Activated CD4-positive, alpha-beta T cell treated with anti-CD3 and anti-CD28 coated beads for 48 hours (primary cell): ENCODE measurements at places on chromosomes 3 and 15.

DNA sequence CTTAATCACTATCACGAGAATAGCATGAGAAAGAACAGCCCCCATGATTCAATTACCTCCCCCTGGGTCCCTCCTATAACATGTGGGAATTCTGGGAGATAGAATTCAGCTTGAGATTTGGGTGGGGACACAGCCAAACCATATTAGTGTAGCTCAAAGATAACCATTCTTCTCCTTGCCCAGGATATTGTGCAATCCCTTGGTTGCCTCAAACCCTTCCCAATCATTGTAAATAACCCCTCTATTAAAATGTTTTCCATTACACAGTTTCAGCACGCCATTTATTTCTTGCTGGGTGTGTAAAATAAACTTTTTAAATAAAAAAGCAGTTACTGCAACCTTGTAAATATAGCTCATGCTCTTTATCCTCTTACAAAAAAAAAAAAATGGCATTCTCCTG is 47.7 kb downstream of the ZNF385D start:
- no peak for DNase-seq

DNA sequence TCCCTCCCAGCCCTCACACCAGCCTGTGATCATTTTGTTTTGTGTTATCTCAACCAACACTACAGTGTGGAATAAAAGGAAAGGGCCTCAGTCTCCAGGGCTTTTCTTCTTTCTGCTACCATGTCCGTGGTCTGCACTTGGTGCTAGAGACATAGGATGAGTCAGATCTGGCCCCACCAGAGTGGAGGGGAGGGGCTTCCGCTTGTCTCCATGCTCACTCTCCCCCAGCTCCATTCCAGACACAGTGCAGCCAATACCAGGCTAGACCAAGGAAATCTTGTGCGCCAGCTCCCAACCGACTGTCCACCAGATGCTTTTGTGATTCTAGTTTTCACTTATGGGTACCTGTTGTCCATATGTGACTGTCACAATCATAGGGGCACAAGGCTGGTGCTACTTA is 51.9 kb upstream of the TMEM115 start:
- no peak for DNase-seq

DNA sequence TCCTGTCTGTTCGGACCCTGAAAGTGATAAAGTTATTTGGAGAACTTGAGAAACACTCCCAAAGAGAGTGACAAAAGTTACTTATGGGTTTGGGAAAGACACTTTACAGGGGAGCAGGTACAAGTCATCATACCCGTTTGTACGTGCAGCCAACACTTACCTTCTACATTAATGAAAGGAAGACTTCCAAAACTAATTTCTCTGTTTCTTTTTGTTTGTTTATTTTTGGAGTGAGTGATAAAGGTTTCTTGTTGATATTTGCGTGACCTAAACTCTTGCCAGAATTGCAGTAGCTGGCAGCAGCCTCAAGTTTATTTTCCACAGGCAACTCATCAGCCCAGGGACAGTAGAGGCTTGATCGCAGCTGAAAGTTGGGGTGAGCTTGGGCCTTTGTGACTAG is 8.4 kb downstream of the ABHD2 start:
- DNase-seq, result no peak

DNA sequence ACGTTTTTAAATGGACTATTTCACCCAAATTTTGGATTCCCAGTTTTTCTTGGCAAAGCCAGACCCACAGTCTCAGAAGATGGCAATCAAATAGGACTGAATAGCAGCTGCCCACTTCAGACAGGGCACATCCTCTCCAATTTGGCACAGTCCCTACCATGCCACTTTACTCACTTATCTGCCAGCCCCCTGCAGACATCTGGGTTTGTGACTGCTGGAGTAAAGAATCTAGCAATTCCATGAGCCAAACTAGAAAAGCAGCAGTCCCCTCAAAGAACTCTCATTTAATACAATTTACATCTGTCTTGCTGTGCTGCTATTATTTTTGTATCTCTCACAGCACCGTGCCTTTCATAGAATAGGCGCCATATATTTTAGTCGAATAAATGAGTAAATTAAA is 16.0 kb upstream of the LRRN1 start:
- DNase-seq, result no peak

DNA sequence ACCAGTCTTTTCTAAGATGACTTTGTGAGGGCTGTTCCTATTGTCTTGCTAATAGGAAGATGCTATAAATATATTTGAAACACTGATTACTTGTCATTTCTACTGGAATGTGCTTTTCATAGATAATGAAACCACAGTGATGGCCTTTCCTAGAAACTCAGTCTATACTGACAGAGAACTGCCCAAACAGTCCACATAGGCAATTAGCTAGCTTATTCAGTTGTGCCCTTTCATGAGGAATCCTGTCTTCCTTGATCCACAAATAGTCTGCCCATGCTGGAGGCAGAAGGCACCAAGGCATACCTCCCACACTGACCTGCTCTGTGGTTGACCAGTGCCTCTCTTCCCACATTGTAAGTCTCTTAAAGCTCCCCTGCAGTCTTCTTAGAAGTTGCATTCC is 135.9 kb downstream of the CMSS1 start:
- no peak for DNase-seq

DNA sequence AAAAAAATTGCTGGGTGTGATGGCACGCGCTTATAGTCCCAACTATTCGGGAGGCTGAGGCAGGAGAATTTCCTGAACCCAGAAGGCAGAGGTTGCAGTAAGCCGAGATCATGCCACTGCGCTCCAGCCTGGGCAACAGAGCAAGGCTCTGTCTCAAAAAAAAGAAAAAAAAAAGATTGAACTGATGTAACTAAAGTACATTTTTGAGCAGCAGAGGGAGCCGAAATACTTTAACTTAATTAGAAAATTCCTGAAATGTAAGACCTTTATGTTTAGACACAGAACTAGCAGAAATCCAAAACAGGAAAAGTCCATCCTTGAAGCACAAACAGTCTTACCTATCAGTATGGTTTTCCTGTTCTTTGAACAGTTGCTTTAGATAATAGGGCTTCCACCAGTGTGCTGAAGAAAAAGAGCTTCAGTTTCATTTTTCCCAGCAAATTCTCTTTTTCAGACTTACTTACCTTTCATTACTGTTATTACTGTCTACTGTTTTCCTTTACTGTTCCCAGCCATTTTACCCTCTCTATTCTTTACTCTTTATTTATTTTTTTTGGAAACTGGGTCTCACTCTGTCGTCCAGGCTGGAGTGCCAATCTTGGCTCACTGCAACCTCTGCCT is 33.4 kb upstream of the ZNF609 start:
- no peak for DNase-seq

- no peak for DNase-seq
These were observed 63.4 kb upstream of the IL12A start for GRCh38 chr3:159925248-159925647.

GRCh38 chr3:20056725-20057611 is 16.7 kb downstream of the KAT2B start:
- peak; percentile 49 for DNase-seq

GRCh38 chr15:74869372-74869725 is 3.8 kb downstream of the SCAMP2 start:
- no peak for DNase-seq

GRCh38 chr15:89114990-89115389 is 26.7 kb downstream of the ABHD2 start:
- no peak for DNase-seq

- DNase-seq, result no peak
These were observed 42.6 kb downstream of the DZIP1L start for GRCh38 chr3:138072796-138073195.

DNA sequence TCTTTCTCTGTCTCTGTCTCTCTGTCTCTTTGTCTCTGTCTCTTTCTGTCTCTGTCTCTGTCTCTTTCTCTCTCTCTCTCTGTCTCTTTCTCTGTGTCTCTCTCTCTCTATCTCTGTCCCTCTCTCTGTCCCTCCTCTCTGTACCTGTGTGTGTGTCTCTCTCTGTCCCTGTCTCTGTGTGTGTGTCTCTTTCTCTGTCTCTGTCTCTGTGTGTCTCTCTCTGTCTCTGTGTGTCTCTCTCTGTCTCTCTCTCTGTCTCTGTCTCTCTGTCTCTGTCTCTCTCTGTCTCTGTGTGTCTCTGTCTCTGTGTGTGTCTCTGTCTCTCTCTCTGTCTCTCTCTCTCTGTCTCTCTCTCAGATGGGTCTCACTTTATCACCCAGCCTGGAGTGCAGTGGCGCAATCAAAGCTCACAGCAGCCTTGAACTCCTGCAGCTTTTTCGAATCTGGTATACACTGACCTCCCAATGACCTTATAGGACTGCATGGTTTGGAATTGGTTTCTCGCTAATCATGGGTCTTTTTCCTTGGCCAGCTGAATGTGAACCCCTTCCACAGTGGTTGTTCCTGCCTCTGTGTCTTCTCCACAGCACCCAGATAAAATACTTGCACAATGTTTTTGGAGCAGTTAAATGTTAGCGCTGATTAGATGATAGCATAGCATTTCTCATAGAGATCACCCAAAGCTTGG is 102.6 kb upstream of the KLHL25 start:
- DNase-seq, result no peak

- DNase-seq, result no peak
These were observed 1.4 kb upstream of the ETFA start for GRCh38 chr15:76312540-76313174.

DNA sequence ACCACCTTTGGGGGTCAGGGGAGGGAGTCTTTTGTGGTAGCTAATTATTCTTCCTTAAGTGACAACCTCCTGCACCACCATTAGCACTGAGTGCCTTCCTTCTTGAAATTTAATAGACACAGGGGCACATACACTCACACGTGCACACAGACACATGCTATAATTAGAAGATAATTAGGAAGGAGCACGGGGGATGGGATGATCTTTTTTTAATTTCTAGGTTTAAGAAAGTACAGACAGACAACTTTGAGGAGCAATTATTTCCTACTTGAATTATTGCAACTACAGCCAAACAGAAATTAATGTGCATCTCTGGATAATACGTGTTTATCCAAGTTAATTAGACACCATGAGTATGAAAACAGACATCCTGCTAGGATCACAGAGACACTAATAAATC is 44.8 kb upstream of the GUCA1C start:
- DNase-seq, result no peak

DNA sequence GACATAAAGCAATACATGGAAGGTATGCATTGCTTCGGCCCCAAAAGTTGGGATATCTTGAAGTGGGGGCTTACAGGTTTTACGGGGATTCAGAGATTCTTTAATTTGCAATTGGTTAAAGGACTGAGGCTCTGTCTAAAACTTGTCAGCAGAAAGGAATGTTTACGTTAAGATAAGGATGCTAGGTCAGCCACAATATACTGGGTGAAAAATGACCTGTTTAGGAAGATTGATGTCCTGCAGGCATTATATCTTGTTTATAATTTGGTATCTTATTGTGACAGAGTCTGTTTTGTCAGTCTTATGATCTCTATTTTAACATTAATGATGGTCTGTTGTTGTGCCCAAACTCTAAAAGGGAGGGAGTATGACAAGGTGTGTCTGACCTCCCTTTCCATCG is 15.3 kb upstream of the CCNDBP1 start:
- no peak for DNase-seq

- no peak for DNase-seq
These were observed 11.9 kb upstream of the TM4SF4 start for GRCh38 chr3:149462581-149463011.

- no peak for DNase-seq
These were observed 96.1 kb upstream of the PROK2 start for GRCh38 chr3:71881041-71881440.
